Stimulated activated naive CD4-positive, alpha-beta T cell (primary cell): ENCODE measurements at places on chromosomes 13 and 19.

GRCh38 chr13:111911121-111911720 is 155.7 kb upstream of the SOX1 start:
- DNase-seq, result no peak

DNA sequence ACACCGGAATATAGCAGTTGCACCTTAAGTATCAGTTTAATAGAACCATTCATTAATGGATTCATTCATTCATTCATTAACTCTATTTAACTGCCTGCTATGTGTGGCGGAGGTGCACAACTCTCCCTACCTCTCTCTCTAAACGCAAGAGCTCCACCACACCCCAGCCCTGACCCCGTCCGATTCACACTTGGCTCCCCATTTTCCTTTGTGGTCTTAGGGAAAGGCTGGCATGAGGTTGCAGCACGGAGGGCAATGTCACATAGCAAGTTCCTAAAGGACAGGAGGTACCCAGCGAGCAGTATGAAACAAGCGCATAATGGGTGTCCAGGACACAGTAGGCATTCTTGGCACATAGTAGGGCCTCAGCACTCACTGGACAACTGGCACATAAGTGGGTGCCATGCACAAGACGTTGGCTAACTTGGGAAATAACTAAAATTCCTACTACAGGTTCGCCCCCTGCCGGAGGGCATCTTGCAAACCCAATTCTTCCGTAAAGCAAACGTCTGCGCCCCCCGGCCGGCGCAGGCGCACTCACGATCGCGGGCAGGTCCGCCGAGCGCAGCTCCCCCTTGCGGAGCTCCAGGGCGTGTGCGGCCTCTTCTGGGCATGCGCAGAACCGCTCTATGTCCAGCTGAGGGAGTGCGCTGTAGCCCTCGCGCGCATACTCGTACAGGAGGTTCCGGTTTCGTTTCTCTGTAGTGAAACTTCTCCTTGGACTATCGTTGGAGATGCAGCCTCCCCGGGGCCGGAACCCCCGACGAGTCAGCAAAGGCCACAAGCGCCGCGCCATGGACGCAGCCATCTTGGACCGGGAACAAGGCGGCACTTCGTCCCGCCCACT is at the start of gene SARS2:
Gene SARS2 (minus strand): TSS at position 835 of the 847 bp plus-strand sequence. CDS start 27 bp downstream, at position 808.
- peak; percentile 95 for DNase-seq

GRCh38 chr19:13956365-13956744 is 4.0 kb downstream of the DCAF15 start:
- no peak for DNase-seq

GRCh38 chr19:58261600-58261967 is 17.2 kb upstream of the ZNF8 start:
- DNase-seq, result no peak
